ENCODE measurements at places on chromosomes 3 and 15.

- no peak for DNase-seq
These were observed 270.0 kb upstream of the TPRG1 start for GRCh38 chr3:188901671-188902287.

DNA sequence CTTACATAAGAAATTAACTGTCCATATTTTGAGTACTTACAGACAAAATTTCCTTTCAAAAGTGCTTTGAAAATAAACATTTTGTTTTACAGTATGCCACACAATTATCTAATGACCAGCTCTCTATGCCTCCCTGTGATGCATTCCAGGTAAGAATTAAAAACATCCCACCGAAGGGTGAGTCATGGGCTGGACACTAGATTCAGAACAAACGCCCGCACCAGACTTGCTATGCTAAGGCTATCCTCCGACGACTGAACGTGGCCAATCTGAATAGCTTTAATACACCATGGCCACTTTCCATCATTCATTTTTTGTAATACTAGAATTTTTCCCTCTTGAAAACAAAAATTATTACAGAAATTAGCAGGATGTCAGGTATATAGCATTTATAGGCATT lies 139.8 kb upstream of the TNIK start:
- no peak for DNase-seq

GRCh38 chr3:24299246-24299805 lies 195.3 kb downstream of the THRB start:
- no peak for DNase-seq

DNA sequence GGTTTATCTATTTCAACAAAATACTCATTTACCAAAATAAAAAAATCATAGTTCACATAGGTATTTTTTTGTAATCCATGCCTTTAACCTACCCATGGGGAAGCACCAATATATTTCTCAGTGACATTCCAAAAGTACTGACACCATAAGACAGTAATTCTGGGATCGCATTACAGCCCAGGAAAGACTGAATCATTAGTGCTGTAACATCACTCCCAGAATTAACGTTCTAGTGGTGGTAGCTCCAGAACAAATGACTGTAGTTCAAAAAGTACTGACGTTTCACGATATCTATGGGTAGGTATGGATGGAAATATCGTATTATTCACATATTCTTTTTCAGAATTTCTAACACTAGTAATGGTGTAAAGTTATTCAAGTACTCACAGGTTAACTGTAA lies 54.3 kb upstream of the NEK10 start:
- DNase-seq, result no peak

GRCh38 chr15:22239806-22240180 lies 159.5 kb downstream of the OR4M2 start:
- no peak for DNase-seq

GRCh38 chr15:95804484-95804883 lies 526.0 kb upstream of the NR2F2 start:
- DNase-seq, result no peak

DNA sequence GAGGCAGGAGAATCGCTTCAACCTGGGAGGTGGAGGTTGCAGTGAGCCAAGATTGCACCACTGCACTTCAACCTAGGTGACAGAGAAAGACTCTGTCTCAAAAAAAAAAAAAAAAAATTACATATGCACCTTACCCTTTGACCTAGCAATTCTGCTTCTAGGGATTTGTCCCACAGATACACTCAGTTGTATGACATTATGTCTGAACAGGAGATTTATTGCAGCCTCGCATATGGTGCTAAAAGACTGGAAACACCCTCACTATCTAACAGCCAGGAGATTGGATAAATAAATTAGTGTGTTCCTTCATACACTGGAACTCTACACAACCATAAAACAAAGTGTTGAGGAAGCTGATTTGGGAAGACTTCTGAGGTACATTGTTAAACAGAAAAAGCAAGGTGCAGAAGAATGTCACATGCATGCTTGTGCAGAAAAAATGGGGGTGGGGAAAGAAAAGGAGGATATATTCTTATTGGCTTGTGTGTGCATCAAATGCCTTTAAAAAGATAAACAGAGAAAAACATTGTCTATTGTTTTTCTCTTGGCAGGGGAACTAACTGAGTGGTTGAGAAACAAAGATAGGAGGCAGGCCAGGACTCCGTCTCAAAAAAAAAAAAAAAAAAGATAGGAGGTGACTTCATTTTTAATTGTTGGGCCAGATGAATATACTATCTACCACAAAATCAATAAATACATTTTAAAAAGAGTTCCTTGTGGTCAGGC lies 30.9 kb downstream of the PPCDC start:
- no peak for DNase-seq

DNA sequence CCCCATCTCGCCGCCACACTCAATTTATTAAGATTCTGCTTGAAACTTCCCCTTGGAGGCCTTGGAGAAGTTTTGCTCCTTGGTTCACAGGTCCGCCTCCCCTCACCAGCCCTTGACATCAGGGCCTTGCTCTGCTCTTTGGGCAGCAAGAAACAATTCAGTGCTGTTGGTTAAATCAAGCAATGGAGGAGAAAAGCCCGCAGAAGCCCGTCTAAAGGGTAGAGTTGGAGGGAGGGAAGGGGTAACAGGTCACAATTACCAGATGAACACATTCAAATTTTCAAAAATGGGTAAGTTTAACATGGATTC lies 429 bp downstream of the PARP9 start:
- no peak for DNase-seq

DNA sequence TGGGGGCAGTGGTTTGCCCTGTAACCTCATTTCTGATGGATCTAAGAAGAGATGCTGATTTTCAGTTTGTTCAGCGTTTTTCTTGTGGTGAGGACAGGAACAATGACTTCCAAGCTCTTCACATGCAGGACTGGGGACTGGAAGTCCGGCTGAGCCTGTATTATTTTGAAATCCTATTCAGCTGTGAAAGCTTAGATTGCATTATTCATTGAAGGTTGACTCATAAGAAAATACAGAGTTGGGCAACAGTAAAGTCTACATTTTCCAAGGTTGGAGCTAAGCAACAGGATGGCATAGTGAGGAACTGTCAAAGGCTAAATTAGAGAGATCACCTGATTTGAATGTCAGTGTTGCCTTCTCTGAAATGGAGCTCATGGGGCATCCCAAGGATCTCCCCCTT lies 230.9 kb upstream of the FEZF2 start:
- DNase-seq, result no peak

DNA sequence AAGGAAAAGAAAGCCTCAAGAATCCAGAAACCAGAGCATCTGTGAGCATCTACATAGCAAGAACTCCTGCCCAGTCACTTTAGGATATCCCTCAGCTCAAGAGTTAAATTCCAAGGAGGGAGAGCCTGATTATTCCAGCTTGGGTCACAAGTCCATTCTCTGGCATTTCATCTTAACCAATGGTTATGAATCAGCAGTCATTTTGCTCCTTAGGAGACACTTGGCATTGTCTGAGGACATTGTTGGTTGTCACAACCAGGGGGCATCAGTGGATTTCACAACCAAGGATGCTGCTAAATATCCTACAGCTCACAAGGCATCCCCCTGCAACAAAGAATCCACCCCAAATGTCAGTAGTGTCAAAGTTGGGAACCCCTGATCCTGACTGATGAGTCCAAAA lies 51.0 kb upstream of the LMCD1 start:
- no peak for DNase-seq

- DNase-seq, result no peak
These were observed 74.2 kb downstream of the RFTN1 start for GRCh38 chr3:16439163-16439847.

DNA sequence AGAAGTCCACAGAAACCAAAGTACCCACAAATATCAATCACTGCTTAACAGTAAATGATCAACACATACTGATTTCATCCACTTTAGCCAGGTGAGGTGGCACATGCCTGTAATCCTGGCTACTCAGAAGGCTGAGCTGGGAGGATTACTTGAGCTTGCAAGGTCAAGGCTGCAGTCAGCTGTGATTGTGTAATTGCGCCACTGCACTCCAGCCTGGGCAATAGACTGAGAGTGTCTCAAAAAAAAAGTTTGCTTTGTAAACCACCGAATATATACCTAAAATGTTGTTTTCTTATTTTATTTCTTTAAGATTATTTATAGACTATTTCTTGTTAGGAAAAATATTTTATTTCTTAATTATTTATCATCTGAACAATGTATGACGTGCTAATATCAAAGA lies 8.7 kb upstream of the ATP13A4 start:
- DNase-seq, result no peak

DNA sequence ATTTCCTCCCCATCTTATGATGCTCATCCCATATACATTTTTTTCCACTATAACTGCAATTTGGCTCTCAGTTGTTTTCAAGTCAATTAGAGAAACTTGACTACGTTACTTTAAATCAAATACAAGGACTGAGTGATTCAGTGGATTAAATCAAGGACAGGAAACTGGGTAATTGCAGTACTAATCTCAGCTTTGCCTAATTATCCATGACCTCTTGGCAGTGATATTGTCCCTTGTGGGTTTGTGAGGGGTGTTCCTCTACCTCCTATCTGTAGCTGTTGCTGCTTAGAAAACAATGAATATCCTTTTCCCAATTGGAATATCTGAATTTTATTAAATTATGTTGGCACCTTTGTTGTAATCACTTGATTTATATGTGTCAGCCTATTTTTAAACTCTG lies 79.4 kb downstream of the ZPLD1 start:
- DNase-seq, result no peak

DNA sequence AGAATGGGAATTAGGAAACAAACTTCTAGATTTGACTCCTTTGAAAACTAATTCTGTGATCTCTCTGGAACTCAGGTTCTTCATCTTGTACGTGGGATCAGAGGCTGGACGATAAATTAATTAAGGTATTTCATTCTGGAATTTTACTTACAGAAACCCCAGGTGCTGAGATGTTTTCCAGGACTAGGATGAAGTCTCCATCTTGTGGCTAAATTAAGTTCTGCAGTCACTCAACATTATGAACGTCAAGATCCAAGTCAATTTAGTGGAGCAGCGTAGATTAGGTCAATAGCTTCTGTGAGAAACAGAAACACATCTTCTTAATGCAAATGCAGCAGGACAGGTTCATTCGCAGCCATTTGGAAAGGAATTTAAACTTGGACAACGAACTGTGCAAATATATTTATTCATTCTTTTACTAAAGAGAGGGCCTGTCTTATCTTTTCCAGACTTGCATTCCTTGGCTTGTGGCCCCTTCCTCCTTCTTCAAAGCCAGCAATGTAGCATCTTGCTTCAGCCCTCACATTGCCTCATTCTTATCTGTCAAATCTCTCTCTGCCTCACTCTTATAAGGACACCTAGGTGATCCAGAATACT lies 26.7 kb upstream of the TMC3 start:
- peak; percentile 58 for DNase-seq

DNA sequence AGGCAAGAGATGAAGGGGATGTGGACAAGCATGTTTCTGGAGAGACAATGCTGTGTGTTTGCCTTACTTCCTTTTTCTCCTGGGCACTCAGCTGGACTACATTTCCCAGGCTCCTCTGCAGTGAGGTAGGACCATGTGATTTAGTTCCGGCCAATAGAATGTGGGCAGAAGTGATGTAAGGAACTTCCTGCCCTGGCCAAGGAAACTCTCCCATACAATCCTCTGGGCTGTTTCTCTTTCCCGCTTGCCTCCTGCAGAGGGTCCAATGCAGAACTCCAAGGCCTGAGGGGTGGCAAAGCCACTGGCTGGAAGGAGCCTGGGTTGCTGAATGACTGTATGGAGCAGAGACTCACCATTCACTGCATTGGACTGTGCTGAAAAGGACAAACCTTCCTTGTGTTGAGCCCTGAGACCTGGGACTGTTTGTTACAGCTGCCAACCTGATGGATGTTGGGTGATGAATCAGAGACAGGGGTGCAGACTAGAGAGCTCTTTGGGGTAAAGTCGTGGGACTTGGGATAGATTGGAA lies 82.7 kb upstream of the SLC6A6 start:
- DNase-seq, result peak; percentile 74

DNA sequence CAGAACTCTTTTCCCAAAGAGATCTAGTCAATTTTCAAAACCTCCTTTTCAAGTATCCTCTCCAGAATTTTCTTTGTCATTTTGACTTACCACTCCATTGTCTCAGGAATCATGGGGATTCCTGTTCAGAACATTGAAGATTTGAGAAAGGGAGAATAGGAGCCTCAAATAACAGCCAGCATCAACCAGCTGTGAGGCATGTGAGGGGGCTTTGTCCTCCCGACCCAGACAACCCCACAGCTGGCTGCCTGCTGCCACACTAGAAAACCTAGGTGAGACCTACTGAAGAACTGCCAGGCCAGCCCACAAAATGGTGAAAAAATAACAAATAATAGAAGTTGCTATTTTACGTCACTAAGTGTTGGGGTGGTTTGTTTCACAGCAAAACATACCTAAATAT lies 5.9 kb upstream of the ARHGEF26 start:
- DNase-seq, result no peak

- peak; percentile 24 for DNase-seq
These were observed 5.3 kb downstream of the TUBGCP4 start for GRCh38 chr15:43376017-43376705.

DNA sequence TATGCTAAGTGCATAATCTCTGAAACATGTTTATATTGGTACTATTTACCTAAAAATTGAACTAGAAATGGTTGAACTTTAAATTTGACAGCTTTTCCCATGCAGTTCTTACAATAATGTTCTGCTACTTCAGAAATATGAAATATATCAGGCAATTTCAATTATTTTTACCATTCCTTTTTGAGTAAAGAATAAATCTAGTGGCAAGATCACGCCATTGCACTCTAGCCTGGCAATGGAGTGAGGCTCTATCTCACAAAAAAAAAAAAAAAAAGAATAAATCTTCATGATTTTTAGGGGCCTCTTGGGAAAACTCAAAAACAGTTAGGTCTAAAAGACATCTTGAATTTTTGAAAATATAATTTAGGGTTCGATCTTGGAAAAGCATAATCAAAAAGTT lies 10.6 kb upstream of the DNAAF4 start:
- DNase-seq, result no peak

GRCh38 chr3:19907523-19907922 lies 26.5 kb downstream of the EFHB start:
- DNase-seq, result no peak

GRCh38 chr3:51945031-51945840 lies 3.1 kb downstream of the PARP3 start:
- no peak for DNase-seq

DNA sequence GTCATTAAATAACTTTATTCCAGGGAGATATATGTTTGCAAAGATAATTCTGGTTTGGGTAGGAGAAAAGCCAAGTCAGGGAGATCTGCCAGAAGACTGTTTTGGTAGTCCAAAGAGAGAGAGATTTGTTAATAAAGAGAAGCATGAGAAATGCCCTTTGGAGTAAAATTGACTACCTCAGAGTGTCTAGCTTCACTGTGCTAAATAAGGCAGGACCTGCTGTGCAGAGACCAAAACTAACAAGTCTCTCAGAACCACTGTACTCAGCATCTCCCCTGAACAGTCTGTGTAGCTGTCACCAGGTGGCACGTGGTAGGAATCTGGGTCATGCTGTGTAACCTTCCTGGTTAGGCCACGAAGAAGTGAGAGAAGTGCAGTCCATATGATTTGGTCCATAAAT lies 31.6 kb upstream of the SLC35G2 start:
- DNase-seq, result no peak

- DNase-seq, result peak; percentile 31
These were observed 318.0 kb downstream of the FGF12 start for GRCh38 chr3:192409201-192409837.

- no peak for DNase-seq
These were observed 66.7 kb upstream of the GATA2 start for GRCh38 chr3:128559486-128560225.
